ENCODE measurements at places on chromosomes 4 and X. TPM values are rescaled to one million over a fixed set of nuclear protein-coding genes. Genes with fewer than 3 reads are reported as not detected.

- H3K27me3 ChIP-seq = no peaks in the 10 kb centered on the region
- H3K4me1 ChIP-seq = no peaks in the 10 kb centered on the region
- no peak for DNase-seq
- H3K27ac ChIP-seq = no peak overlapping the region
- no peaks in the 10 kb centered on the region for H3K36me3 ChIP-seq
- no peak overlapping the region for H3K4me3 ChIP-seq
These were observed 83.8 kb downstream of the GRID2 start for GRCh38 chr4:92387459-92388069.

DNA sequence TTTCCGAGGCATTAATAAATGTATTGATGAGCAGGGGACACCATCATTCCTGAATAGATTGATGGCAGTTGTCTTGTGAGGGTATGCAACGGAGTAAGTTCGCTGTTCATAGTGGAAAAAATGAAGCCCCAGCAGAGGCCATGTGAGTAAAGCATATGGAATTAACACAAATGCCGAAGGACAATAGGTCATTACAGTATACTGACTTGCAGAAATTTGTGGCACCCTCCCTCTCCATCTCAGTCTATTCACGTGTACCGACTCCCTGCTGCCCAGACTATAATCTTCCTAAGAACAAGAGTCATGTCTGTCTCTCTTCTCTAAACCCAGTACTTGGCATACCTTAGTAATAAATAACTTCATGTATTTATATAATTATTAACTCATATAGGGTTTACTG is 47.1 kb upstream of the PCDH10 start:
- H3K4me1 ChIP-seq = no peaks in the 10 kb centered on the region
- H3K27ac ChIP-seq = no peak overlapping the region

- no peak overlapping the region for H3K4me3 ChIP-seq
- no peaks in the 10 kb centered on the region for H3K27me3 ChIP-seq
- H3K27ac ChIP-seq = no peak overlapping the region
- DNase-seq = no peak
- H3K4me1 ChIP-seq = no peaks in the 10 kb centered on the region
These were observed 11.9 kb downstream of the FMR1 start for GRCh38 chrX:147923605-147924004.

DNA sequence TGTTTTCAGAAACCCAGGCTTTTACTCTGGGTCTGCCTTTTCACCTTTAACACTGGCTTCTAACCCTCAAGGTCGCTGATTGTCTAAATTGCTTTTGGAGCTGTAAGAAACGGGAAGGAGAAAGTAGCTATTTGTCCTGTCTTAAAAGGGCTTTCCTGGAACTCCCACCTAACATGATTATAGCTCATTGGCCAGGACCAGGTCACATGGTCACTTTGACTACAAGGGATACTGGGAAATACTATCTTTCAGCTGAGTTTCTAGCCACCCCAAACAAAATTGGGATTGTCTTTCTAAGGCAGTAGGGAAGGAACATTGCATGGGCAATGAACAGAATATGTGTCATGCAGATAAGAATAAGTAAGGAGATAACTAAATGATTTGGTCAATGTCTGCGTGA is 106.7 kb upstream of the ARHGAP24 start:
- no peaks in the 10 kb centered on the region for H3K4me1 ChIP-seq
- H3K27ac ChIP-seq = no peak overlapping the region
- DNase-seq = no peak
- no peaks in the 10 kb centered on the region for H3K27me3 ChIP-seq
- H3K4me3 ChIP-seq = no peak overlapping the region

DNA sequence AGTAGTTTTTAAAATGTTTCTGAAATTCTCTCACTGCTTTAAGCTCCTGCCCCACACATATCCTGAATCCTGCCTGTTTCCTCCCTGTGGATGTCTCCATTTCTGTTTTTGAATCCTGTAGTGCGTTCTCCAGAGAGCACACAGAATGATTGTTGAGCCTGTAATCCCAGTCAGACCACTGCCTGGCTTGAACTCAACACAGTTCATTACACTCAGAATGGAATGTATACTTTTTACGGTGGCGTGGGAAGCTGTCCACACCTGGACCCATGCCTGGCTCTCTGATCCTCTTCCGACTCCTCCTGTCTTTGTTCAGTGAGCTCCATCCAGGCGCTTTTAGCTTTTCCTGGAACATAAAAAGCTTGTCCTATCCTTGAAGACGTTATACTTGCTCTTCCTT is 1217.0 kb upstream of the PRKX start:
- H3K4me1 ChIP-seq = no peaks in the 10 kb centered on the region
- no peaks in the 10 kb centered on the region for H3K36me3 ChIP-seq
- H3K4me3 ChIP-seq = no peak overlapping the region

- H3K36me3 ChIP-seq = peaks cover 93% of the 10 kb centered on the region
- no peak overlapping the region for H3K4me3 ChIP-seq
- no peak overlapping the region for H3K27ac ChIP-seq
- no peaks in the 10 kb centered on the region for H3K4me1 ChIP-seq
- no peaks in the 10 kb centered on the region for H3K27me3 ChIP-seq
- no peak for DNase-seq
These were observed 25.1 kb downstream of the RASGEF1B start for GRCh38 chr4:81446634-81447033.

DNA sequence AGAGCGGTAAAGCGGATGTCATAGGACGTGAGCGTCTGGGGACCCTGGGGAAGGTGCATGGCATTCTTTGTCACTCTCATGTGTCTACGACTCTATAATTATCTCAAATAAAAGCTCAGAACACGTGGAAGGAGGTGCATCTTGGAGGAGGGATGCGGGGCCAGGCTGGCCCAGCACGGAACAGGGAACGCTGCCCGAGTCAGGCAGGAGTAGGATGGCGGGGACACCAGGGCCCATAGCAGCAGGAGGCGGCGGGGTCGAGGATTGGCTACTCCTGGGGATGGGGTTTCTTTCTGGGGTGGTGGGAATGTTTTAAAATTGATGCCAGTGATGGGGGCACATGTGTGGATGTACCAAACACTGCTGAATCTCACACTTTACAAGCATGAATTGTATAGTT is 5.4 kb upstream of the HTRA3 start:
- H3K36me3 ChIP-seq = no peaks in the 10 kb centered on the region
- no peak for DNase-seq
- no peak overlapping the region for H3K27ac ChIP-seq
- no peaks in the 10 kb centered on the region for H3K27me3 ChIP-seq

GRCh38 chr4:21856754-21857153 is 91.8 kb downstream of the KCNIP4 start:
- DNase-seq = no peak
- H3K27ac ChIP-seq = no peak overlapping the region
- H3K4me3 ChIP-seq = no peak overlapping the region
- no peaks in the 10 kb centered on the region for H3K4me1 ChIP-seq

- H3K27me3 ChIP-seq = no peaks in the 10 kb centered on the region
- no peaks in the 10 kb centered on the region for H3K4me1 ChIP-seq
- no peak for DNase-seq
- no peak overlapping the region for H3K4me3 ChIP-seq
These were observed 7.8 kb upstream of the RRAGB start for GRCh38 chrX:55709735-55710134.

- no peak overlapping the region for H3K4me3 ChIP-seq
- H3K27me3 ChIP-seq = no peaks in the 10 kb centered on the region
- H3K27ac ChIP-seq = no peak overlapping the region
- H3K4me1 ChIP-seq = no peaks in the 10 kb centered on the region
- no peaks in the 10 kb centered on the region for H3K36me3 ChIP-seq
These were observed 38.7 kb downstream of the SLC4A4 start for GRCh38 chr4:71377561-71377960.

- no peak overlapping the region for H3K4me3 ChIP-seq
- no peak for DNase-seq
- H3K36me3 ChIP-seq = no peaks in the 10 kb centered on the region
- H3K4me1 ChIP-seq = peaks cover 15% of the 10 kb centered on the region
- no peaks in the 10 kb centered on the region for H3K27me3 ChIP-seq
These were observed 176.5 kb downstream of the GASK1B start for GRCh38 chr4:157996061-157997028.

DNA sequence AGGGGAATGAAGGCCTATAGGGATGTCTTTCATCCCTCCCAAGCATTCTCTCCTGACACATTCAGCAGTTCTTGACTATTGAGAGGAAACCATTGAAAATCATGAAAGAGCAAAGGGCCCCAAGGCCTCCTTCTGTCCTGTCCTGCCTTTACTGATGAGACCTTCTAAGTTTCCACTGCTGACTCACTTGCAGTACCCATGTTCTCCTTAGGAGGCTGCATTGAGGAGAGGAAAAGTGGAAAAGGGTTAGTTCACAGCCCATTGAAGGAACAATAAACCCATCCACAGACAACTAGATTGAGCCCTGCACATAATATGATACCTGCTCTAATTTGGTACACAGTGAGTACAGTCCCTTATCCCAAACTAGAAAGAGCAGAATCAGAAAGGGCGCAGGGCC is 115.1 kb upstream of the PNPLA4 start:
- H3K27ac ChIP-seq = no peak overlapping the region
- H3K36me3 ChIP-seq = no peaks in the 10 kb centered on the region
- DNase-seq = no peak
- H3K4me1 ChIP-seq = no peaks in the 10 kb centered on the region
- no peaks in the 10 kb centered on the region for H3K27me3 ChIP-seq

- DNase-seq = no peak
- H3K36me3 ChIP-seq = no peaks in the 10 kb centered on the region
- H3K27me3 ChIP-seq = no peaks in the 10 kb centered on the region
- H3K4me1 ChIP-seq = no peaks in the 10 kb centered on the region
These were observed 6.0 kb upstream of the SPCS3 start for GRCh38 chr4:176313596-176314336.

DNA sequence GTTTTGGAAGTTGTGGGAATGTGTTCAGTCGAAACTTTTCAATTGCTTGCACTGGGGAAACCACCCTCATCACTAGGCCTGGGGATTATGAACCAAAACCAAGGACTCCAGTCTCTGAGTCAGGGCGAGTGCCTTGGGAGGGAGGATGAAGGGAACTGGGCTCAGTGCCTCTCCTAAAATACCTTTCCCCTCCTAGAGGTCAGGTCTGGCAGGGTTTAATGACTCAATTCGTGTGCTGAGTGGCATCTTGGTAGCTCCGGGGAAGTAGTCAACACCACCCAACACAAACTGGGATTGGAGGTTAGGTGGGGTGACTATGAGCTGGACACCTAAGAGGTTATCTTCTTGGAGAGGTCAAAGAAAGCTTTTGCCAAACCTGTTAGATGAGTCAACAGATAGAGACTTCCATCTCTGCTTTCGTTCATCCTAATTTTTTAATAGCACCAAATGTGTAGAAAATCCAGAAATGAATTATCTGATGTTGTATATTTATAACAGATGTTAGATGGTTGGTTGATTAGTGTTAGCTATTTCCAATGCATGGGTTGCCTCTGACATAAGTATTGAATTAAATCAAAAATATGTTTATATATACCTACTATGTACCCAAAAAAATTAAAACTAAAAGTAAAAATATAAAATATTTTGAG is 202.8 kb downstream of the SHROOM3 start:
- no peak overlapping the region for H3K27ac ChIP-seq
- H3K36me3 ChIP-seq = no peaks in the 10 kb centered on the region
- no peak for DNase-seq
- H3K27me3 ChIP-seq = no peaks in the 10 kb centered on the region
- H3K4me1 ChIP-seq = peaks cover 14% of the 10 kb centered on the region
- no peak overlapping the region for H3K4me3 ChIP-seq

DNA sequence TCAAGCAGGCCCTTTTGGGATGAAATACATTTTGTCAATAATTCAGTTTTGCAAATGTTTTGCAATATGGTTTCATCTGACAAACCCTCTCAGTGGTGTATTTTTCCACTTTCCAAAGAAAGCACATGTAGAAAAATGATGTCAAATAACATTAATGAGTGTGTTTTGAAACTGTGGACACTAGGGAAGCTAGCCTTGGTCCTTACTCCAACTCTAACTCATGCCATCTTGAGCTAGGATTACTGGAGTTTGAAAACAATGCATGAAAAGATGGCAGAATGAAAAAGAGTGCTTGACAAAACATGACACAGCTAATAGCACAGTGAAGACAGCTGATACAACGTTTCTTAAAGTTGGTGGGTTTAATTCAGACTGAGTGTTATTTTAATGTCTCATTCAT is 41.4 kb downstream of the HAND2 start:
- H3K36me3 ChIP-seq = no peaks in the 10 kb centered on the region
- H3K27me3 ChIP-seq = no peaks in the 10 kb centered on the region
- DNase-seq = no peak
- peaks cover 9% of the 10 kb centered on the region for H3K4me1 ChIP-seq
- no peak overlapping the region for H3K27ac ChIP-seq

GRCh38 chr4:159205466-159205865 is 102.6 kb downstream of the RAPGEF2 start:
- H3K4me3 ChIP-seq = no peak overlapping the region
- peaks cover 12% of the 10 kb centered on the region for H3K4me1 ChIP-seq
- H3K36me3 ChIP-seq = no peaks in the 10 kb centered on the region

- H3K36me3 ChIP-seq = no peaks in the 10 kb centered on the region
- H3K4me3 ChIP-seq = no peak overlapping the region
- no peak overlapping the region for H3K27ac ChIP-seq
- H3K4me1 ChIP-seq = no peaks in the 10 kb centered on the region
- no peak for DNase-seq
These were observed 51.0 kb downstream of the SPIN2B start for GRCh38 chrX:57070185-57070984.

DNA sequence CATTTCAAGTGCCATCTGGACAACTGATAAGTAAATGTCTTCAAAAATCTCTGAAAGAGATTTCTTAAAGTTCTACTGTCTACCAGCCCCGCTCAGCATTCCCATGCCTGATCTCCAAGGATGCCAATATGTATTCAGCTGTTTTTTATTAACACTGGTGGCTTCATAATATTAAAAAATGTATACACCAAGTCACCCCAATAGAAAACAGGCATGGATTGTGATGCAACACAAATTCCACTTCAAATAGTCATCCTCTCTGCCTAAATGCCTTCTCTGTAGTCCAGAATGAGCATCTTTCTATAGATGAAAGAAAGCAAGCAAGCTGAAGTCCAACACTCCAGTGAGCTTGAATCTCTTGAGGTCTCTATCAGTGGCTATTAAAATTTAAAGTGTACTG is 152.2 kb upstream of the PPARGC1A start:
- DNase-seq = no peak
- H3K36me3 ChIP-seq = no peaks in the 10 kb centered on the region
- H3K27me3 ChIP-seq = no peaks in the 10 kb centered on the region
- H3K4me3 ChIP-seq = no peak overlapping the region

- no peak overlapping the region for H3K4me3 ChIP-seq
- no peak overlapping the region for H3K27ac ChIP-seq
- no peak for DNase-seq
- no peaks in the 10 kb centered on the region for H3K4me1 ChIP-seq
- no peaks in the 10 kb centered on the region for H3K27me3 ChIP-seq
These were observed 51.7 kb downstream of the REELD1 start for GRCh38 chr4:146265950-146266490.

FGD1 gene
- total RNA-seq = 3.7 TPM

TMEM31 gene
- total RNA-seq = not detected

DMD gene
- total RNA-seq = 24.7 TPM

PNMA3 gene
- total RNA-seq = 0.32 TPM

SOX3 gene
- total RNA-seq = not detected

FRAS1 gene
- total RNA-seq = 20.2 TPM

COX7B2 gene
- not detected for total RNA-seq

Measured in upper lobe of right lung (tissue), 1 donor.